Lower leg skin (tissue), 4 donors: ENCODE measurements at places on chromosomes 7 and 10. TPM values are rescaled to one million over a fixed set of nuclear protein-coding genes. Genes with fewer than 3 reads are reported as not detected.
A peak's percentile ranks its signal among the peaks of the same experiment; 100 is the strongest.

GRCh38 chr10:110613341-110613995, 30.7 kb upstream of the RBM20 start:
- DNase-seq: no peak

GRCh38 chr7:47419471-47419870, 162.4 kb downstream of the TNS3 start:
- DNase-seq: no peak

GRCh38 chr7:130346177-130346905, 1.7 kb downstream of the CPA5 start:
- DNase-seq: no peak

Gene ZDHHC6
- total RNA-seq: 14.8 TPM

Gene RSPH10B
- not detected for total RNA-seq

Gene AGR2
- 1.9 TPM for total RNA-seq

Gene GRID1
- 1.8 TPM for total RNA-seq

GRCh38 chr7:148433521-148434180, 156.9 kb upstream of the C7orf33 start:
- no peak for DNase-seq

Gene CPA5
- not detected for total RNA-seq

GRCh38 chr10:124035928-124036558, 57.4 kb downstream of the CHST15 start:
- DNase-seq: peak; percentile 88

Gene NPC1L1
- total RNA-seq: 0.08 TPM

Gene CRYGN
- total RNA-seq: not detected

DNA sequence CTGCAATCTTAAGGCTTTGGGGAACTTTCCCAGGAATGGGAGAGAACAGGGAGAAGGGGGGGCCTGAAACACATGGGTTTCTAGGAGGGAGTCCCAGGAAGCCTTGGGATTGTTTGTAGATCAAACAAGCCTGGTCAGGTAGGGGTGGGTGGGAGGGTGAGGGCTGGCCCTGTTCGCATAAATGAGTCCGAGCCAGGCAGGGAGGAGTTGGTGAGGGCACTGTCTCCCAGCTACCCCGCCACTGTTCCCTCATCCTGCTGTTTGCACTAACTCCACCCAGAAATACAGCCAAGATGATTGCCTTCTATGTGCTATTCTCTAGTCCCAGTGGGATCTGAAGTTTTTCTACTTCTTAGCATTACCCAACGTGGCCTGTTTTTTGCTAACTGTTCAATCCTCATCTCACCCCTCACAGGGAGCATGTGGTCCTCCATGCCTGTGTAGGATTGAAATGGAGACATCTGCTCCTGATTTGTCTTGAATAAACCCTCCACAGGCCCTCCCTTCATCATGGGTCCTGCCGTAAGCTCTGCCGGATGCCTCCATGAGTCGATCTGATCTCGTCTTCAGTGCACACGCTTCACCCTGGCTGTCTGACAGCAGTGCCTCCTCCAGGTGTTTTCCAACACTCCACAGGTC, 257.0 kb downstream of the COBL start:
- DNase-seq: no peak

GRCh38 chr10:20962165-20962564, 65.1 kb upstream of the NEBL start:
- no peak for DNase-seq

Gene CHCHD3
- total RNA-seq: 35.5 TPM

GRCh38 chr7:112069879-112070321, 136.3 kb downstream of the DOCK4 start:
- no peak for DNase-seq

Gene AZGP1
- 519 TPM for total RNA-seq

Gene IKZF1
- 5.3 TPM for total RNA-seq

DNA sequence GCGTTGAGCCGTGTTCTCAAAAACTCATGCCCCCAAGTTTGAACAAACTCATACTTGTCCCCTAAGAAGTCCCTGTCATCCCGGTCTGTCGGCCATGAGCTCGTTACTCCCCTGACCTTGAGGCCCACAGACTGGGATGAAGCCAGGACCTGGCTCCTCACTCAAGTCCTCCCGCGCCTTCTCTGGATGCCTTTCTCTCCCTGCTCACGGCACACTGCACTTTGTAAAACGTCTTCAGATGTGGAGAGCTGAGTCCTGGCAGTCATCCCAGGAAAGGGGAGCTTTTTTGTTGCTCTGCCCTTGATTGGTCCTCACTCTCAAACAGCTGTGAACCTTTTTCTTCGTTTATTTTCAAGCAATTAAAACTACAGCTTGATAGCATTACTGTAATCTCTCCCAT, 110.8 kb downstream of the JAZF1 start:
- no peak for DNase-seq

- DNase-seq: no peak
Measured at GRCh38 chr10:79329529-79329928, 17.7 kb upstream of the PPIF start.

Gene CCDC3
- total RNA-seq: 93.1 TPM

Gene NEUROD6
- not detected for total RNA-seq

GRCh38 chr7:5172196-5172775, 17.7 kb upstream of the WIPI2 start:
- DNase-seq: no peak

DNA sequence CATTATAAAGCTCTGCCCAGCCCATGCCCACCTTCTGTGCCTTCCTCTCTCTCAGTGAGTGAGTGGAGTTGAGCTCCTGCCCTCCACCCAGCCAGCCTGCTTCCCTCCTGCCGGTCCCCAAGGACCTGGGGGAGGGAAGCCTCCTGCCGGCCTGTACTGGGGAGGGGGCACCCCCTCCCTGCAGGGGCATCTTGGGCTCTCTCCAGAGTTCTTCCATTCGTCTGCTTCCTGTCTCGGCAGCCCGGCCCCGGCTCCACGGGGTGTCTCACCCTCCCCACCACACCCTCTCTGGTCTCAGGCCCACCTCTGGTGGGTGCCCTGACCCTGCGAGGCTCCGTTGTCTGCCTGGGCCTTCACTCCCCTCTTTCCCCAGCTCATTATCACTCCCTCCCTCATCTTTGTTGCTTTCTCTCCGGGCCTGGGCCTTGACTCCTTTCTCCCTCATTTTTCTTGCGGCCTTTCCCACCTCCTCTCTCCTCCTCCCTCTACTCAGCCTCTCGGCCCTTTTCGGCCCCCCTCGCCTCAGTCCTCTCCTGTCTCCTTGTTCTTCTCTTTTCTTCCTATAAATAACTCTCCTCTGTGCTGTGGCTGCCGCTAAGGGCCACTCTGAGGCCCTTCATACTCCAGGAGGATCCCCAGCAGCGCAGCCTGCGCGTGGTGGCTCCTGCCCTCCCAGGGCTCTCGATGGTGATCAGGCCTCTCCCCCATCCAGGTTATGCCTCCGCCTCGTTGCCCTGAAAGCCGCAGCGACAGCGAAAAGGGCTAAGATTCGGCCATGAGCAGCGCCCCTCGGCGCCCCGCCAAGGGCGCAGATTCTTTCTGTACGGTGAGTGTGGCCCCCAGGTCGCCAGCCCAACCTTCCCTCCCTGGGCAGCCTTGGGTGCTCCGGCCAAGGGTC, 2.1 kb downstream of the SLC4A2 start:
- no peak for DNase-seq

Gene MYL10
- not detected for total RNA-seq
